Activated CD4-positive, alpha-beta T cell treated with anti-CD3 and anti-CD28 coated beads for 24 hours (primary cell): ENCODE measurements at places on chromosomes 5 and 9.

GRCh38 chr5:100600298-100600994, 65.3 kb downstream of the FAM174A start:
- no peak for DNase-seq

DNA sequence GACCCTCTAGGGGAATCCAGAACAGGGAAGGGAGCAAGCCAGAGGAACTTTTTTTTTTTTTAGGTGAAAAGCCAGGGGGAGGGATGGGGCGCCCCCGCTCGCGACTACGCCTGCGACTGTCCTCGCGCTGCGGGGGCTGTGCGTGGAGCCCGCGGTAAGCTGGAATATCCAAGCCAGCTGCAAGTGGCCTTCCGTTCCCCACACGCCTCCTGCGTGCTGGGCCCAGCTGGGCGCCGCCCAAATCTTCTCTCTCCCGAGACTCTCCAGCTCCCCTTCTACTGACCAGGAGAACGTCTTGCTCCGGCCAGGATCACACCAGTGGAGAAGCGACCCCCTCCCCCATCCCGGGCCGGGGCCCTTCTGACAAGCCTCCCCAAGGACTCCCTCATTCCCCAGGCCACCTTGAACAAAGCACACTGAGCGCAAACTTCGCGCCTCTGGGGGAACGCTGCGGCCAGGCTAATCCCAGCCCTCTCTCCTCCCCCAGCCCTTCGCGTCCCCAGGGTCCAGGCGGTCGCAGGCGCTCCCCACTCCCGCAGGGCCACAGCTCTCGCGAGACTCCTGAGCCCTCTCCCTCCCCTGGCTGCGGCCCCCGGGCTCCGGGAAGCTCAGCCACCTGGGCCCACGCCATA, 6.6 kb downstream of the BARX1 start:
- DNase-seq, result no peak

- no peak for DNase-seq
Measured at GRCh38 chr9:22921742-22922141, 475.1 kb downstream of the DMRTA1 start.

- DNase-seq, result no peak
Measured at GRCh38 chr5:134813407-134813806, 32.4 kb upstream of the C5orf24 start.

DNA sequence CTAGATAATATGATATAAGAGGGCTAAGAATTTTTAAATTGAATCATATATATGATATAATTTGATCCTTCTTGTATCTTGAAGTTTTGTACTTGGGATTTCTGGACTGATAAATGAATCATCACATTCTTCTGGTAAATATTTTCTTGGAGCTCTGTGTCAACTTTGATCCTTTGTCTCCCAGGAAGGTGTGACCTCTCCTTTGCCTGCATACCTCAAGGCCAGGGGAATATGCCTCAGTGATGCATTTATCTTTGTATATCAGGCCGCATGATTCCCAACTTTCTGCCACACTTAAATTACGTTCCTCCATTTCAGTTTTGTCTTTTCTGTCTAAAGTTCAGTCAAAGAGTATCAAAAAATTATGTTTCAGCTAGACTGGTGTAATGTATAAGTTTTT, 101.2 kb downstream of the NLN start:
- no peak for DNase-seq

GRCh38 chr9:72577212-72577753, 55.9 kb downstream of the TMC1 start:
- DNase-seq, result no peak

DNA sequence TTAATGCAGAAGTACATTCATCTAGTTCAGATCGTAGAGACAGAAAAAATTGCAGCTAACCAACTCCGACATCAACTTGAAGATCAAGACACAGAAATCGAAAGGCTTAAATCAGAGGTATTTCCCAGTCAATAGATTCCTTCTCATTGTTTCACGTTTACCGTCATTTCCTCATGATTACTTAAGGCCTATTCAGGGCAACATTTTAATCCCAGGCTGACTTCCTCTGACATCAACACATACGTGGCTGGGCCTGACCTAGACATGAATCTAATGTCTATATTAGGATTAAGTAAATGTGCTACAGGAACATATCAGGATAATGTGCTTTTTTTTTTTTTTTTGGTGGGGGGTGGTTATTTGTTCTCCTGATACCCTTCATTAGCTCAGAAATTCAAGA, 107.9 kb downstream of the RASGRF2 start:
- no peak for DNase-seq

DNA sequence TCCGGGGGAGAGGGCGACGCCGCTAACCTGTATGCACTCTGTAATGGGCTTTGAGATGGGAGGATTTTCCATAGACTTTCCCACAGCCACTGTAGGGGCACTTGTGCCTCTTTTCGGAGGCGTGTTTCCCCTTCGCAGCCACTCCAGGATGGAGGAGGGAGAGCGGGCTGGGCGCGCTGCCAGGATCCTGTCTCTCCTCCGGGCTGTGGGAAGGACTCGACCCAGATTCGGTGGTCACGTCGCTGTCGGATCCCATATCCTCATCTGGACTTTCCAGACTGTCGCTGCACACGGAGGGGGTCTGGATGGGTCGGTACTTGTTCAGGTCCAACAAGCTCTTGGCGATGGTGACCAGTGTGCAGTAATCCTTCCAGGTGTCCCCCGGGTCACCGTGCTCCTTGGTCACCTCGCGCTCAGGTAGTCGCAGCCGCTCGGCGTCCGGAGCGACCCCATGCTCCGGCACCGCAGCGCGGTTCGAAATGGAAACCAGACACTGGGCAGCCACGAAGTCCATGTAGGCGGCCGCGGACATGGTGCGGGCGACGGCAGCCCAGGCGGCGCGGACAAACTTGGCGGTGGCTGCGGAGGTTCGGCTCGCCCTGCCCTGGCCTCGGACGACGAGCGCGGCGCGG, 1.5 kb downstream of the KLF9 start:
- DNase-seq, result peak; percentile 15

DNA sequence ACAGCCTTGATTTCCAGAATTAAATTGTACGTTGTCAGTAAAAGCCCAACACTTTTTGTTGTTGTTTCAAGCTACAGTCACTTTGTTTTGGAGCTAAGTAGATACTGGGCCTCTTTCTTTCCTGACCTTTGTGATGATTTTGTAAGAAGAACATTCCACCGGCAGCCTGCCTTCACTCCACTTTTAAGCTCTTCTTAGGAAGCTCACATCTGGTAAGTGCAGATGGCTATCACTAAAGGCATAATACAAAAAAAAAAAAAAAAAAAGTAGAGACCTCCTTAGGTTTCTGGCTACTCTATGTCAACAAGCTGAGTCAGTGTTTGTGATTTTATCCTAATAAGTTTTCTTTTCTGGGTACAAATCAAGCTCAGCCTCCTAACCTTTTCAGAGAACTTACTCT, 1922.1 kb upstream of the WWC1 start:
- no peak for DNase-seq

DNA sequence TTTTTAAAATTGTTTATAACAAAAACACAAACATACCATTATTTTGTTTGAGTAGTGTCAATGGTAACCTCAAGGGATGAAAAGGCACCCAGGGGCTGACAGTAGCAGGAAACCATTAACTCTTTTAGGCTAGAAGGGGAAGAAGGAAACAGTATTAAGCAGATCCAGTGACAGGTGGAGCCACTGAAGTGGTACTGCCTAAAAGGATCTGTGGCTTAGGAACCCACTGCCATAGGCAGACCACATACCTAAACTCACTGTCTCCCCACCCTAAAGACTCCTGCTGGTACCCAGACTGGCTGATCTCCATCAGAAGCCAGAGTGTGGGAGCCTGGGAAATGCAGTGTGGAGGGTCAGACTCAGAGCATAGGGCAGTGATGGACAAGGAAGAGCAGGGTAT, 13.5 kb downstream of the RLN1 start:
- DNase-seq, result no peak

DNA sequence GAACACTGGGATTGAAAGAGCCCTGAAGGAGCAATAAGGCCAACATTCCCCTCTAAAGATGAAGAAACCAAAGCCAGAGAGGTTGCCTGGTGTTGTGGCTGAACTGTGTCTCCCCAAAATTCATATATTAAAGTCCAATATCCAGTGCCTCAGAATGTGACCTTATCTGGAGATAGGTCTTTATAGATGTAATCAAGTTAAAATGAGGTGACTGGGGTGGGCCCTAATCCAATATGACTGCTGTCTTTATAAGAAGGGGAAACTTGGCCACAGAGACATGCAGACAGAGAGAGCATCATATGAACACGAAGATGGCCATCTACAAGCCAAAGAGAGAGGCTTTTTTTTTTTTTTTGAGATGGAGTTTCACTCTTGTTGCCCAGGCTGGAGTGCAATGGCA, 66.9 kb upstream of the PLPP1 start:
- DNase-seq, result no peak

- no peak for DNase-seq
Measured at GRCh38 chr5:10594591-10595210, 30.8 kb downstream of the ANKRD33B start.

- DNase-seq, result no peak
Measured at GRCh38 chr9:126055381-126055985, 271.1 kb upstream of the MVB12B start.

DNA sequence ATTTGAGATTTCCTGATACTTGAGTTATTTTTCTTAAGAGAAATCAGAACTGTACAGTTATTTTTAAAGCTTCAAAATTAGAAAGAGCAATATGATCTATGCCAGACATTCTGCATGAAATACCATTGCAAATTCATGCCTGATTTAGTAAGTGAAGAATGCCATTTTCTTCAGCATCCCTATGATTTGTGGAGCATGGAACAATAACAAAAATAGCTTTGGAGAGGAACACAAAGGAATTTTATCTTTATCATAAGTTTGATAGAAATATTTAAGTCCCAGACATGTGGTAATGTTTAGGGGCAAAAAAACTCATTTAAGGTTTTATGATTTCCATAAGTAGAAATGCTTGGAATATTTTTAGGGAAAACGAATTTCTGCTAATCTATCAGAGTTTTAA, 1863.4 kb downstream of the EFNA5 start:
- DNase-seq, result no peak

GRCh38 chr5:43639566-43639965, 36.6 kb downstream of the NNT start:
- DNase-seq, result no peak

DNA sequence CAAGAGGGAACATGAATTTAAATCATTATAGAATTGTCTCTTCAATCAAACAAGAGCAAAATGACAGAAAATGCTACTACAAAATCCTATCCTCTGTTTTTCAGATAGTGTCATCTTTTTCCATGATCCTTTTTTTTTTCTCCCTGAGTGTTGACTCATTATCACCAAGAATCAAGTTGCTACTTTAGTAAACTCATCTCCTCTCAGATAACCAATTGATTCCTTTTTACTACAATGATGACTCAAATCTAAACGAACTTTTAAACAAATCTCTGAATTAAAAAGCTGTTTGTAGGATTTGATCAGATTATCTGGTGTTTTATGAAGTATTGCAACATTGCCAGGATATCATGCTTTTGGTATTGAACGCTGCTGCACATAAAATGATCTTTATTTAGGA, 23.9 kb upstream of the IL7R start:
- no peak for DNase-seq

GRCh38 chr9:36382484-36382883, 17.6 kb downstream of the RNF38 start:
- DNase-seq, result no peak

DNA sequence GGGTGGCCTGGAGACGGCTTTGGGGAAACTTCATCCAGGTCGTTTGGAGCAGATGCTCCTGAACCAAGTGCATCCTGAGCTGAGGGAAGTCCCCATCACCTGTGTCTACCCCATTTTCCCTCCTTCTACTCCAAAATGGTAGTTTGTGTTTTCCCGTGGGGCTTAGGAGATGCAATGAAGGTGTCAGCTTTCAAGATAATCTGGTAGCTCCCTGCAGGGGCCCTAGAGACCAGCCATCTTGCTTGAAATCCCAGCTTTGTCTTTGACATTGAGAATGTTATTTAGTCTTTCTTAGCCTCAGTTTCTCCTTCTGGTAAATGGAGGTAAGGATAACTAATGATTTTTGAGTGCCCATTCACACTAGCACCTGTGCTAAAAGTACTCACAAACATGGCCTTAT, 77.4 kb downstream of the WWC1 start:
- no peak for DNase-seq

DNA sequence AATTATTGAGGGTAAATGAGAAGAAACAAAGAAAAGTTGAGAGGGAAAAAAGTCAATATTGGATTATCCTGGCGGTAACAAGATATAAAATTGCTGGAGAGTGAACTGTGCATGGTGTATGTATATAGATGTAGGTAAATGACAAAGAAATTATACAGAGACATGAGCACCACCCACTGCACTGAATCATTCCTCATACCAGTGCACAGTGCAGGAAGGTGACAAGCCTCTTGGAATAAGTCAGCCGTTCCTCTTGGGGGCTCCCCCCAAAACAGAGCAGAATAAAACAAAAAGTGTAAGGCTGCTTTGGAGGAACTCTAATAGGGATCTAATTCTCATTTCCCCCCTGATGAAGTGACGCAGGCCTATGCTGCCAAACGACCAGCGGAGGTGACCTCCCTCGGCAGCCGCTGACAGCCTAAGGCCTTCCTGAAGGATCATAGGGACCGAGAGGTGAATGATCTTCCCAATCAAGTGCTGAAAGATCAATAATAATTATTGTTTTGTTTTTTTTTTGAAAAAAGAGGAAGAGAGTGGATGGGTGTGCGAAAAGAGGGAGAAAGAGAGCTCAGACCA, 245.0 kb downstream of the PSAT1 start:
- DNase-seq, result no peak

DNA sequence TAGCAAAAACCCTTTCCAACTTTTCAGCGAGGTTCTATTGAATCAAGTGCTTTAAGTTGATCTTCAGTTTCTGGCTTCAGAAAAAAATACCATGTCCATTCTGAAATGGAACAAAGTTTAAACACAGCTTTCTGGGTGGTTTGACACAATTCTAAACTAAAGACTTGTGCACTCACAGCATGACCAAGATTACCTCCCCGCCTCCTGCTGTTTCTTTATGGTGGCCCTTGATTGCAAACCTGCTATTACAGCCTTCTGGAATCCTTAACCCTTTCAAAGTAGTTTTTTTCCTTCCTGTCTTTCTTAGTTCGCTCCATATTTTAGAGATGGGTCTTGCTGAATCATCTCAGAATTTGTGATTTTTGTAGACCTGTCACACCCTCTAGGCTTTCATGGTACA, 135.9 kb upstream of the FBN2 start:
- no peak for DNase-seq
